Fibroblast of skin of left quadriceps (primary cell): ENCODE measurements at places on chromosomes 16 and 17.

GRCh38 chr16:65176603-65177002 lies 54.7 kb upstream of the CDH11 start:
- DNase-seq, result peak; percentile 64

DNA sequence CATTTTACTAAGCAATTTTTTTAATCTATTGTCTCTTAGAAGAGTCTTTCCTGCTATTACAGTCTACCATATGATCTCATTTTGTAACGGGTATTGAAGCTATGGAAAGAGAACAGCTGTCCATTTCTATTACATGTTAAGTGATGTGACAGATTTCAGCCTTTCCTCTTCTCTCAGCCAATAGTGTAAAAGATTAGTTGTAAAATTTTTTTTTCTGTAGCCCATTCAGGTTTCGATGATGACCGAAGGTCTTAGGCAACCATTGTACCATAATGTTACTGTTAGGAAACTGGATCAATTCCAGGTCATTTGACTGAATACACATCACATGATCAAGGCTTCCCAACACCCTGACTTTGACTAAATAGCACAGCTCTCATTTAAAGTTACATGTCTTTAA lies 147.6 kb upstream of the HLF start:
- DNase-seq, result no peak

- peak; percentile 71 for DNase-seq
Measured at GRCh38 chr17:41065829-41066624, at the start of gene KRTAP2-4. Gene KRTAP2-4 (minus strand): TSS chr17:41065879. CDS start chr17:41065845, 34 bp downstream.

DNA sequence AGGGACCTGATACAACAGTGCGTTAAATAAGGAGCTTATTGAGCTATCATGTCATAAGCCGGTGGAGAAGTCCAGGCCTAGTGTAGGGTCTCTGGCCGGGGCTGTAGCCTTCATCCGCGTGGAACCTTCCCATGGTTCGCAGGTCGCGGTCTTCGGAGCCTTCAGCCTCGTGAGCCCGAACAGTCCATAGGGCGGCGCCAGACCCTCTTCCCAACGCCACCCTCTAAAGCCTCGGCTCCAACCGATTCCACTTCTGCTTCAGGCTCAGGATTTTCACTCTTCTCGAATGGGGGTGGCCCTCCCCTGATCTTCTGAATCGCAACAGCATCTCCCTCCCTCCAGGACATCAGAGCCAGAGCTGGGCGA lies 10.3 kb upstream of the BRCA1 start:
- no peak for DNase-seq

DNA sequence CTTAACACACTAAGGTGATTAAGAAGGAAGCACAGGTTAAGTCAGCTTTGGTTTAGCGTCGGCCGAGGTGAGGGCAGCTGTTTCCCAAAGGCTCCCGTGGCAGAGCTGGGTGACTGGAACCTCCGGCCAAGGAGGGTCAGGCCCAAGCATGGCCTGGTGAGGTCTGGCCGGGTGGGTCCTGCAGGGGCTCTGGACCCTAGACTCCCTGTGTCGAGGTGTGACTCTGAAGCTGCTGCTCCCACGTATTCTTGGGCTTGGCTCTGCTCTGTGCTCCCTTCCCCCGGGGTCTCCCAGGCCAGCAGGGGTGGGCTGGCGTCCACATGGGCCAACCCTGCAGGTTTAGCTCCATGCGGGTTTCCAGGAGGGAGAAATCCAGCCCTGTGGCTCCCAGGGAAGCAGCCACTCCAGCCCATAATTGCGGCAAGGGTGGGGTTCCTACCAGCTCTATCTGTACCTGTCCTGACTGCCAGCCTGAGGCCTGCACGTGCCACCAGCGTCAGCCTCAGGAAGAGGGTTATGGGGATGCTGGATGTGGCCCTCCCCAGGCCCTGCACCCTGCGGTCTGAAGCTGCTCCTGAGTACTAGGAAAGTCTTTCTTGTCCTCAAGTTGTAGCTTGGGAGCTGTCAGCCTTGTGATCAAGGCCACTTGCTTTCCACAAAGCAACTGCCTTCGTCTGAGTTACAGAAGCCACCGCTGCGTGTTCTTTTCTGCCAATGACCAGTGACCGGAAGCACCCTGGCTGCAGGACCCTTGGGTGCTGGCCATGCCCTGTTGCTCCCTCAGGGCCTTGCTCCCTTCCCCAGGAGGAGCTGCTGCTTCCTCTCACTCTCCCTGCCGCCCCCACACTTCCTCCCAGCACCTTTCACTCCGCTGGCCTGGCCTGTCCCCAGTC lies 4.8 kb downstream of the CDK5R1 start:
- no peak for DNase-seq

DNA sequence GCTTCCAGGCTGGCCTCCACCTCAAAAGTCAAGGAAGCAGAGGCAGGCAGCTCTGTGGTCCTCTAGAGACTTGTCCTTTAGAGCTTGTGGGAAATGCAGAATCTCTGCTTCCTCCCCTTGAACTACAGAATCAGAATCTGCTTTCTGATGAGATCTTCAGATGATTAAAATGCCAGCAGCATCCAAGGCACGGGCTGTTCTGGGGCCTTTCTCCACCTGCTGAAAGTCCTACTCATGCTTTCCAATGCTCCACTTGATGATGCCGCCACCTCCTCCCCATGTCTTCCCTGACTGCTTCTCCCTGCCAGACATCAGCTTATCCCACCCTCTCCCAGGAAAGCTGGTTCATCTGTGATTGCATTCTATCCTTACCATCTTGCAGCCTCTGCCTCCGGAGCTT lies 33.3 kb downstream of the CMTM3 start:
- no peak for DNase-seq

GRCh38 chr17:77444984-77445759 lies 304.4 kb downstream of the SEC14L1 start:
- DNase-seq, result no peak

DNA sequence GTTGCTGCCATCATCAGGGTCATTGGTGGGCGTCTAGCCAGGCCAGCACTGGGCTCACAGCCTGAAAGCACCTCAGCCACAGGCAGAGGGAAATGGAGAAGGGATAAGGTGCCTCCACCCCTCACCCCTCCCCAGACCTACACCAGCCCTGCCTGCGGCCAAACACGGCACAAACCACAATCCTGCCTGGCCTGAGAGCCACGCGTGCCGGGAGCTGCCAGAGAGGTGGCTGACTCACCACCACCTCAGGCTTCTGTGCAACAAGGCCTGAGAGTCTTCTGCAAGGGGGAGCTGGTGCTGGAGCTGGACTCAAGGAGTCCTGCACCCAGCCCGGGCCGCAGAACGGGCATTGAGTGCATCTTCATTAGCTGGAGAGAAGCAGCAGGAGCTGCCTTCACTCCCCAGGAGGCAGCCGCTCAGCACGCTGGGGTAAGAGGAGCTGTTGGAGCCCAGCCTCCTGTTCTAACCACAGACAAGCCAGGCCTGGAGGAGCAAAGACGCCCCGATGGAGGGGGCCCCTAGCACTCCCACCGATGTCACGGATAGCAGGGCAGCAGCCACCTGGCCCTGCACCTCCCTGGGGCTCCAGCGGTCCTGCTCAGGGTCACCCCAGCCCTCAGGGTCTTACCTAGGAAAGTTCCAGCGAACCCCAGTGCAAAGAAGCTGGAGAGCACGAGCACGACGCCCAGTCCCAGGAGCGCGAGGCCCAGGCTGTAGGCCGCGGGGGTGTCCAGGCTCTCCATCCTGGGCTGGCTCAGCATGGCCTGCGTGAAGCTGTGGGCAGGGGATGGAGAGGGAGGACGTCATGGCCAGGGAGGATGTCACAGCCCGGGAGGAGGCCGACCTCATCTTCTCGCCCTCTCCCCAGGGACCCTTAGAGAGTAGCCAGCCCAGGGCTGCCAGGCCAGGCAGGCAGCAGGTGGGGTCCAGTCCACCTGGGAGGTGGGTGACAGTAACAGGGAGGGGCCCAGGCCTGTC lies 16.0 kb upstream of the RASD1 start:
- DNase-seq, result peak; percentile 59

DNA sequence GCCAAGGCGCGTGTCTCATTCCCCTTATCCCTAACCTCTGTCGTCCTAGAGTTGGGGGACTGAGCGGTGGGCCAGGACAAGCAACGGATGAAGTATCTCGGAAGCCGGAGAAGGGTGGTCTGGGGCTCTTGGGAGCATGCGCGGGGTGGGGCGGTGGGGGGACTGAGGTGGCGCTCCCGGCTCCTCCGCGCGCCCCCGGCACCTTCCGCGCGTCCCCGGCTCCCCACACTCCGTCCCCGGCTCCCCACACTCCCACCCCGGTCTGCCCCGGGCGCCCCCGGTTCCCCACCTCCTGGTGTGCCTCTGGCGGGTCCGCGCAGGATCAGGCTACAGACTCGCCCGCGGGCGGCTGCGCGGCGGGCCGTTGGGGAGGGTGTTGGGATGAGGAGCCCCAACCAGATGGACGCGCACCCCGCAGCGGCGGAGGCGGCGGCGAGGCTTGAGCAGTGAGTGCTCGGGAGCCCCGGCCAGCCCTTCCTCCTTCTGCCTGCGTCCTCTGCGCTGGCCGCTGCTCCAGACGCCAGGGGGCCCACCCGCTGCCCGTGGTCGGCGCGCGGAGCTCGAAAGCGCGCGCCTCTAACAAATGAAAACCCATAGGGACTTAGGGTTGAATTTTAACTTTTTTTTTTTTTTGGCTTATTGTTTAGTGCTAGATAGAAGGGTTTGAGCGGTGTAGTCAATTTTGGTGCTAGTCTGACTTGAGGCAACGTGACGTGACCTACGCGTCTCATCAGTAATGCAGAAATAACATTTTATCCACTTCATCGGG lies 5.6 kb upstream of the CRYM start:
- no peak for DNase-seq

DNA sequence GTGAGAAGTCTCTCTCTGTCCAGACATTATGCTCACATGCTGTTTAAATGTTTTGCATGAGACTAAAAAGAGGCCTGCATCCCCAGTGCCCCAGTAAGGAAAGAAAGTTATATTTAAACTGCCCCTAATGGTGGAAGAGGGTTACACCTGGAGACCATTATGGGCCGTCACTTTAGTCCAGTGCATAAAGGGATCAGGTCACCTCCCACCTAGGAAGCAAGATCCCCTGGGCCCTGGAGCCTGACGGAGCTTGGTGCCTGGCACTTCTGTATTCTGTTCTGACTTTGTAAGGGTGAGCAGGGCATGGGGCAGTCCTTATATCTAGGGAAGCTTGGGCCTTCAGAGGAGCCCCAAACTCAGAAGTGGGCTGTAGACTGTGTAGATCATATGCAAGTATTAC lies 67.9 kb downstream of the CPPED1 start:
- no peak for DNase-seq

GRCh38 chr16:25585526-25585925 lies 106.2 kb upstream of the HS3ST4 start:
- no peak for DNase-seq

DNA sequence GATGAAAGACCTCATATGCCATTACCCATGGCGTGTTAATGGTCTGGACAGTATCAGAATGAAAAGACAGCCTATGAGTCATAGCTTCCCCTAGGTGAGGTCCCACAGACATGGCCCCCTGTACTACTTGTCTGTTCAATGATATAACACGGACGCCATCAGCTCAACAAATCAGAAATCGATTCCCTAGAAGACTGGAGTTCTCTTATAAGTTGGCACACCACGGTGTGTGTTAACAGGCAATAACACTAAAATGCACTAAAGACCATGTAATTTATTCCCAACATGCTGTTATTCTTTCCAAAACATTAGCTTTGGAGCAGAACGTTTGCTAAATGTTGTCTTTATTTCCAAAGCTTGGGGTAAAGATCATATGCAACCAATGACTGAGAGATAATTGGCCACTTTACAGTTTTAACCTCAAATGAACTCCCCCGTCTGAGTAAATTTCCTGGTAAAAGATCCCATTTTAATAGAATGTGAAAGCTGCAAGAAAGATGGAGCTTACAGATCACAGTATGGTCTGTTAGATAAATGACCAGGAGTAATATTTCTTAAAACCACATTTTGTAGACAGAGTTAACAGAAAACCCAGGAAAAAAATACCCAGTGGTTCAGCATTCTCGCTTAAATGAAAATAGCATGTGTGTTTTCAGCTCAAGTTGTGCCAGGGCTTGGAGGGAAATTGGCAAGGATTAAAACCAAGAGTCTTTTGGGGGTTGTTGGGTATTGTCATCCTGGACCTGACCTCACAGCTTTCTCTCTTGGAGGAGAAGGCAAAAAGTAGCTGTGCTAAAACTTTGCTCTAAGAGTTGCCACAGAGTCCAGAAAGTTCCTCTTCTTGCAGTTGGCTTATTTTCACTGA lies 65.9 kb downstream of the PCTP start:
- no peak for DNase-seq

DNA sequence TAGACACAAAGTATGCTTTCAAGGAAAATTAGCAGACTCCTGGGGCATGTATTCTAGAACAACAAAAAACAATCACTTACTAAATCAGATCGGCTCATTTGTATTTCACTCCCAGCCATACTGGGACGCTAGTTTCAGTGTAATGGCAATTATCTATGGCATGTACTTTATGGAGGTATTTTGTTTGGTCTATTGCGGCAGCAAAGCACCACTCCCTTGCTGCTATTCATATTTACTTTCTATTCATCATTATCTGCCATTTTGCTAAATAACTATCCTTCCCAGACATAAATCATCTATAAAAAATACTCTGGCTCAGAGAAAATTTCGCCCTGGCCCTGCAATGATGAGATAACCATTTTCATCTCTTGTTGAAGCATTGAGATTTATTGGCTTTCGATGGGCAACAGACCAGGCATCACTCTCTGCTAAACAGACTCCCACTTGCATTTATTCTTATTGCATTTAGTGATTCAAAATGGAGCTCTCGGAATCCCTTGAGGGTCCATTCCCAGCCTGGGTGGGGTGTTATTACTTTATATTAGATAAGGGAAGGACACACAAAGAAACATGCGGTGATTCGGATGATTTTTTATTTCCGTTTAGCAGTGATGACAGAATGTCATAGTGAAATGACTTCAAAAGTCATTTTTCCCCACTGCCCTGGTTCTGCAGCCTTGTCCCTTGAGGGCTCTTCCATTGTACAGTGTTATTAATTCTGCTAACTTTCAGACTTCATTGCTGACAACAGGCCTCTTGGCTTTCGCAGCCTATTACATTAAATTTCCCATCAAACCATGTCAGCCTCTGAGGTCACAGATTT lies 225.8 kb downstream of the IRX3 start:
- DNase-seq, result no peak
